ENCODE measurements at places on chromosomes 1 and 21.
A peak's percentile ranks its signal among the peaks of the same experiment; 100 is the strongest.

GRCh38 chr1:205321162-205321958, at the start of gene NUAK2:
NUAK2 (minus strand) TSS chr1:205321745; CDS start chr1:205321628, 117 bp downstream.
- peak; percentile 80 for DNase-seq

GRCh38 chr1:81409780-81410274, 390.9 kb upstream of the ADGRL2 start:
- DNase-seq: no peak

GRCh38 chr21:45423968-45424853, 19.2 kb downstream of the COL18A1 start:
- DNase-seq: no peak

DNA sequence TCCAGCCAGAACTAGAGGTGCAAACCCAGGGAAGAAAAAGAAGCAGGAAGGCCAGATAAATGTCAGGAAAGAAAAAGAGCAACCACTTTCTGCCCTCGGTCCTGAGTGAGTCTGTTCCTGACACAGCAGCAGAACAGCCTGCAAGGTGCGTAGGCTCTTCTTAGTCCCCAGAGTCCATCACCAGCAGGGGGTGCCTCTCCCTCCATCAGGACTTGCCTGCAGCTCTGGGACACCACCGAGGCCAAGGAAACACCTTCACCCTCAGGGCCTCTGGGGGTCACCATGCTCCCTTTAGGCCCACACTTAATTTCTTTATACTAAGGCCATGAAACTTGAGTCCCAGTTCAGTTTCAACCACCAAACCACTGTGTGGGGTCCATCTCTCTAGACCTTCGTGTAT, 43.7 kb upstream of the NFASC start:
- DNase-seq: peak; percentile 28

GRCh38 chr1:201473296-201473695, 4.3 kb upstream of the PHLDA3 start:
- no peak for DNase-seq

Data from stimulated activated CD4-positive, alpha-beta T cell treated with anti-CD3 and anti-CD28 coated beads, Interleukin-1b, Interleukin-23, amount 100 ng/mL, for 48 hours (primary cell).